ENCODE measurements at places on chromosomes 13 and 19.

- no peak for DNase-seq
Measured at GRCh38 chr13:36917311-36917710, 2.7 kb downstream of the SMAD9 start.

GRCh38 chr13:100089465-100090032, 656 bp downstream of the PCCA start:
- no peak for DNase-seq

DNA sequence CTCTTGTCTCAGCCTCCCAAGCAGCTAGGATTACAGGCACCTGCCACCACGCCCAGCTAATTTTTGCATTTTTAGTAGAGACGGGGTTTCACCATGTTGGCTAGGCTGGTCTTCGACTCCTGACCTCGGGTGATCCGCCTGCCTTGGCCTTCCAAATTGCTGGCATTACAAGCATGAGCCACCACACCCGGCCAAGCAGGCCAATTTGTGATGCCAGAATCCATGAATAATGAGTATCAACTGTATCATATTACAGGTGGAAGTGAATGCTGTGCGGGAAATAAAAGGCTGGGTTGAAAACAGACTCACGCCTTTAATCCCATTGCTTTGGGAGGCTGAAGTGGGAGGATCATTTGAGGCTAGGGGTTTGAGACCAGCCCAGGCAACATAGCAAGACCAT, 3.6 kb upstream of the NFILZ start:
- no peak for DNase-seq

- DNase-seq: peak; percentile 40
Measured at GRCh38 chr13:94480672-94481145, 1.2 kb upstream of the DCT start.

DNA sequence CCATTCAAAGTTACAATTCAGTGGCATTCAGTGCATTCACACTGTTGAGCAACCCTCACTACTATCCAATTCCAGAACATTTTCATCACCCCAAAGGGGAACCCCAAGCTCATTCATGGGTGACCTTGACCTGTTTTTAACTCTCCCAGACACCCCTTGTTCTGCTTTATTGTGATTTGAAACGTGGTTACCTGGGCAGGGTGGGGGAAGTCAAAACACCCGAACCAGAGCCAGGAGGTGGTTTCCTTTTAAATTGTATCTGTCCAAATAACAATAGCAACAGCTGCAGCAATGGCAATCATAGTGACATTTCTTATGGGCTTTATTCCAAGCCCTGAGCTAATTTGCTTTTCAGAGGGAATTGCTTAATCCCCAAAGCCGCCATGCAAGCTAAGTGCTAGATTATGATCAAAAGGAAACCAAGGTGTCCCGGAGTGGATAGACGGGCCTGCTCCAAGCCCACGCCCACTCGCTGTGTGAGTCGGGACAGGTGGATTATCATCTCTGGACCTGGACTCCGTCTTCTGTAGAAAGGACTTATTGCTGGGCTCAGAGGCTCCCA, 6.1 kb downstream of the PTGIR start:
- no peak for DNase-seq

- DNase-seq: peak; percentile 63
Measured at GRCh38 chr19:34217952-34218817, 36.2 kb upstream of the GARRE1 start.

DNA sequence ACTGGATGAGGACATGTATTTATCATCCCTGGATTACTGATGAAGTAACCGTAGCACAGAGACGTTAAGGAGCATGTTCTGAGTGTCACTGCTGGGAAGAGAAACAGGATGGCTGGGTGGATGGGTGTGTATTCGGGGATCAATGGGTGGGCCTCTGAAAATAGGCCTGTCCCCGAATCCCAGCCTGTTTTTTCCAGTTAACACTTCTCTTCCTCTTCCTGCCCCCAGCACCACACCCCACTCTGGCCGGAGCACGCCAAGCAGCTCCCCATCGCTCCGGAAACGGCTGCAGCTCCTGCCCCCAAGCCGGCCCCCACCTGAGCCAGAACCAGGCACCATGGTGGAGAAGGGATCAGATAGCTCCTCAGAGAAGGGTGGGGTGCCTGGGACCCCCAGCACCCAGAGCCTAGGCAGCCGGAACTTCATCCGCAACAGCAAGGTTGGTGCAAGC, 8.8 kb downstream of the GRAMD1A start:
- DNase-seq: no peak

GRCh38 chr19:32852216-32852615, 17.4 kb downstream of the SLC7A9 start:
- no peak for DNase-seq

DNA sequence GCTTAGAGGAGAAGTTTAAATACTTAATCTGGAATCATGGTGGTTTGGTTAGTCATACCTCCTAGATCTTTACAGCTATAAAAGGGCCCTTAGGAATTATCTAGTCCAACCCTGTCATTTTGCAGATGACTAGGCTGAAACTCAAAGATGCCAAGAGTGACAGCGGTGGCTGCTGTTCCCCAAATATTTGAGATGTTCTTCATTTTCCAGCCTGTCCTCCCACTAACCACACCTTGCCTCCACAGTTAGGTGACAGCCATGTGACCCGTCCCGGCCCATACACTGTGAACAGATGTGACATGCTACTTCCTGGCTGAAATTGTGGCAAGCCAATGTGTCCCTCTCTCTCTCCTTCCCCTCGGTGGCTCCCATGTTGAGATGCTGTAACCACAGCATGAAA, 225.5 kb upstream of the IPO5 start:
- DNase-seq: no peak

DNA sequence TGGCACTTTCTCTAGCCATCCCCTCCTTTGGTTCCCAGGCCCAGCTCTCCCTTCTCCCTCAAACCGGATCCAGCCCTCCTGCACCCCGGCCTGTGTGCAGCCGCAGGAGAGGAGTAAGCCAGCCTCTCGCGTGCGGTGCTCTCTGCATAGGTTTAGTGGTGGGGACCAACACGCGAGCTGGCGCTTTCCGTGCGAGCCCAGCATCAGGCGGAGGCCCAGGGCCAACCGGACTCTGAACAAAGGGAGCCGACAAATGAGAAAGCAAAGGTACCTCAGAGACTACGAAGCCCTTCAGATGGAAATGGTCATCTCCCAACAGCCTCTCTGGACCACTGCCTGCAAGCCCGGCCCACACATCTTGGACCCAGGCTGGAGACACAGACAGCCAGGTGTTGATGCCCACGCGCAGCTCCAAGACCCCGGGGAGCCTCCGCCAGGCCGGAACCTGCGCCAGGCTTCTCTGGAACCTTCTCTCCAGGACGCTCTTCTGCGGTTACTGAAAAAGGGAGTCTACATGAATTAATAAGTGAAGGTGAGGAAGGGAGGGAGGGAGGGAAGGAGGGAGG, 16.5 kb upstream of the LATS2 start:
- no peak for DNase-seq

DNA sequence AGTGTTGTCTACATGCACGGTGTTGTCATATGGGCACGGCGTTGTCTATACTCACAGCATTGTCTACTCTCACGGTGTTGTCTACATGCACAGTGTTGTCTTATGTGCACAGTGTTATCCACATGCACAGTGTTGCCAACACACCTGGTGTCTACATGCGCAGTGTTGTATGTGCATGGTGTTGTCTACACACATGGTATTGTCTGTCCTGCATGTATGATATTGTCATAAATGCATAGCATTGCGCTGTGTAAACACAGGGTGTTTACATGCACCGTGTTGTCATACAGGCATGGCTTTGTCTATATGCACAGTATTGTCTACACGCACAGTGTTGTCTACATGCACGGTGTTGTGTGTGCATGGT, 6.8 kb downstream of the ADPRHL1 start:
- no peak for DNase-seq

DNA sequence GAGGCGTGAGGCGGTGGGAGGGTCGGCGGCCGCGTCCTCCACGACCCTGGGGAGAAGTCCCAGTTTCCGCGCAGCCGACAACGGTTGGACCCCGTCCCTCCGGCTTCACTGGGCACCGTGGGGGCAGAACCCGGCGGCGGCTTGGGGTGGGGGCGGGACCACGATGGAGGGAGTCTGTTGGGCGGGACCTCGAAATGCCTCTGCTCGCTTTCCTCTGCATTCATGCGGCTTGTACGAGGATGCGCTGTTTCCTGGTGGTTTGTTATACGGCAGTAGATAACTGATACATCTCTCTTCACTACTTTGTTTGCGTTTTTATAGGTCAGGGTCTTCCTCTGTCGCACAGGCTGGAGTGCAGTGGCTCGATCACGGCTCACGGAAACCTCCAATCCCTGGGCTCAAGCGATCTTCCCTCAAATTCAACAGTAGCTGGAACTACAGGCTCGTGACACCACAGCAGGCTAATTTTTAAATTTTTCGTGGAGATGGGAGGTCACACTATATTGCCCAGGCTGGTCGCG, 24.6 kb upstream of the ZNF846 start:
- DNase-seq: no peak

DNA sequence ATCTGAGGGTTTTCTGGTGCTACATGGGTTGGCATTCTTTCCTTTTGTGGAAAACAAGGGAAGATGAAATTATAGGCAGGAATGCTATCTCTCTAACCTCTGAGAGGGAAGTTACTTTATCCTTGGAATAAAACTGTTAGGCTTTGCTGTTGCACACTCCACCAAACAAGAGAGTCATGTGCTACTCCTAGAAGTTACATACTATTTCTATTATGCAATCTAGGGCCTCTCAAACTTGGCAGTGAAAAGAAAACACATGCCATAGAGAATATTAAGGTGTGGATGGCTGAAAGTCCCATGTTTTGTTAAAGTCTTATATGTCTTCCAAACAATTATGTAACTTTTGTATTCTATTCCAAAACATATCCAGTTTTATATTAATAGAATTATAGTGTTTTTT, 367.9 kb downstream of the SLC7A1 start:
- DNase-seq: no peak

DNA sequence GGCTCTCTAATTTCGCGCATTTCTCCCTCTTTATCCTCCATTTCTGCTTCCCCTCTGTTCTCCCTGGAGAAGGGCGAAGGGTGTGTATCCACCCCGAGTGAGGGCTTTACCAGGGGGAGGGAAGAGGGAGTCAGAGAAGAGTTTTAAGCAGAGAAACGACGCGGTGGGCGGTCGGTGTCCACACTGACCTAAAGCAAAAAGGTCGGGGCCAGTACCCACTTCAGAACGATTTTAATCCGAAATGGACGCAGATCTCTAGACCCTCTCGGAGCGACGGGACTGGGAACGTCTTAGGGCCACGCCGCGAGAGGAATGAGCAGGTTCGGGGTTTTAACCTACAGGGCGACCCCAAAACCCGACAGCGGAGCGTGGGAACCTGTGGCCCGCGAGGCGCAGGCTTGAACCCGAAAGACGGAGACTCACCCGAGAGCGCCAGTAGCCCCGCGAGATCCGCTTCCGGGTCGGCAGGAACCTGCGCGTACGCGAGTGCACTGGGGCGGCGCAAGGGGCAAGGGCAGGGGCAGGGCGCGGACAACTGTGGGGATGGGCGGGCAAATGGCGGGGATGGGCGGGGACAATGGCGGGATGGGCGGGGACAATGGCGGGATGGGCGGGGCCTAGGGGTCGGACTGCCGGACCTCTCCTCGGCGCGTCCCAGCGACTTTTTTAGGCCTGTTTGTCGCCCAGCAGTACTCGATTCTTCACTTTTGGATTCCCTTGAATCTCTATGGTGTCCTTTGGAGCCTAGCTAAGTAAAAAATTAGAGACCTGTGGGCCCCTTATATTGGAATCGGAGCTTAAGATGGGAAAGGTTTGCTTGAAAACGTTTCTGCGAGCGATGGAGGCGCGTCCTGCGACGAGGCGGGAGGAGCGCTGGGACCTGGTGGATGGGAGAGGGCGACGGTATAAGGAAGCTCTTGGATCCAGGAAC, at the start of gene ZNF677:
Gene ZNF677 (minus strand): TSS at position 463 of the 931 bp plus-strand sequence. CDS start 3,323 bp downstream, outside the sequence.
- peak; percentile 77 for DNase-seq

DNA sequence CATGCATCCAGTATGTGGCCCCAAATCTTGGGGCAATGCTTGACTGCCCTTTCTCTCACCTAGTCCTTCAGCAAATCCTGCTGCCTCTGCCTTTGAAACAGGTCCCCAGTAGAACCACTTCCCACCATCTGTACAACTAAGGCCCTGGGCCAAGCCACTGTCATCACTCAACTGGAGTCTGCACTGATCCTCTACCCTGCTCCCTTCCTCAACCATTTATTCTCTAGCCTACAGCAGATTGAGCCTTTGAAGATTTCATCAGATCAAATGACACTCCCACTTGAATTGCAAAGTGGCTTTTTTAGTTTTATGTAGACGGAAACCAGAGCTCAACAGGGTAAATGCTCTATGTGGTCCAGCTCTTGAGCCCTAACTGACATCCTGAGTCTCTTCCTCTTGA, 43.5 kb downstream of the ATP8A2 start:
- no peak for DNase-seq

GRCh38 chr19:54458648-54459281, 4.8 kb downstream of the LENG9 start:
- DNase-seq: no peak

- no peak for DNase-seq
Measured at GRCh38 chr13:94122300-94122915, 357.1 kb downstream of the DCT start.

GRCh38 chr19:35777961-35778360, 2.6 kb downstream of the ARHGAP33 start:
- no peak for DNase-seq

DNA sequence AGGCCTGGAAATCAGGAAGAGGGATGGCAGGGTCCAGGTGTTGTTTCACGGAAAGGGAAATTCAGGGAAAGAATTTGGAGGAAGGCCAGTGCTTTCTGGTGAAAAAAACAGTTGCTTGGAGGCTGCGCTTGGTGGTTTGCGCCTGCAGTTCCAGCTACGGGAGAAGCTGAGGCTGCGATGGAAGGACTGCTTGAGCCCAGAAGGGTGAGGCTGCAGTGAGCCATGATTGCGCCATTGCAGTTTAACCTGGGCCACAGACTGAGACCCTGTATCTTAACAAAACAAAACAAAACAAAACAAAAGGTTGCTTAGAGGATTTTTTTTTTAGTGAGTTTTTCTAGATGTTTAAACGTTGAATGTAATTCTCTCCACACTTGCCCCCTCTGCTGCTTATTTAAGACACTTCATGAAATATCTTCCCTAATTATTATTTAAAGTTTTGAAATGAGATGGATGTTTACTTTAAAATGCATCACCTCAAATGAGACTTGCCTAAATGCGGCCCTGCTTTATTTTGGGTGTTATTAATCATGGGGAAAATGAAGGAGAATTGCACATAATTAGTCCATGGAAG, 75.4 kb upstream of the TRPC4 start:
- no peak for DNase-seq

DNA sequence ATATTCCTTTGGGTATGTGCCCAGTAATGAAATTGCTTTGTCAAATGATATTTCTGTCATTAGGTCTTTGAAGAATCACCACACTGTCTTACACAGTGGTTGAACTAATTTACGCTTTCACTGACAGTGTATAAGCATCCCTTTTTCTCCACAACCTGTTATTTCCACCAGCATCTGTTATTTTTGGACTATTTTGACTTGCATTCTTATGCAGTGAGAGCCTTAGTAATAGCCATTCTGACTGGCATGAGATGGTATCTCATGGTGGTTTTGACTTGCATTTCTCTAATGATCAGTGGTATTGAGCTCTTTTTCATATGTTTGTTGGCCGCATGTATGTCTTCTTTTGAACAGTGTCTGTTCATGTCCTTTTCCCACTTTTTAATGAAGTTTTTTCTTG, 92.0 kb upstream of the SPATA13 start:
- DNase-seq: no peak
